ENCODE measurements at places on chromosomes 6 and 20.

- DNase-seq: no peak
Measured at GRCh38 chr6:105873799-105874198, 212.3 kb upstream of the PRDM1 start.

GRCh38 chr6:3359101-3359752, 97.6 kb downstream of the SLC22A23 start:
- DNase-seq: no peak

GRCh38 chr6:113489952-113490746, 367.0 kb upstream of the MARCKS start:
- no peak for DNase-seq

DNA sequence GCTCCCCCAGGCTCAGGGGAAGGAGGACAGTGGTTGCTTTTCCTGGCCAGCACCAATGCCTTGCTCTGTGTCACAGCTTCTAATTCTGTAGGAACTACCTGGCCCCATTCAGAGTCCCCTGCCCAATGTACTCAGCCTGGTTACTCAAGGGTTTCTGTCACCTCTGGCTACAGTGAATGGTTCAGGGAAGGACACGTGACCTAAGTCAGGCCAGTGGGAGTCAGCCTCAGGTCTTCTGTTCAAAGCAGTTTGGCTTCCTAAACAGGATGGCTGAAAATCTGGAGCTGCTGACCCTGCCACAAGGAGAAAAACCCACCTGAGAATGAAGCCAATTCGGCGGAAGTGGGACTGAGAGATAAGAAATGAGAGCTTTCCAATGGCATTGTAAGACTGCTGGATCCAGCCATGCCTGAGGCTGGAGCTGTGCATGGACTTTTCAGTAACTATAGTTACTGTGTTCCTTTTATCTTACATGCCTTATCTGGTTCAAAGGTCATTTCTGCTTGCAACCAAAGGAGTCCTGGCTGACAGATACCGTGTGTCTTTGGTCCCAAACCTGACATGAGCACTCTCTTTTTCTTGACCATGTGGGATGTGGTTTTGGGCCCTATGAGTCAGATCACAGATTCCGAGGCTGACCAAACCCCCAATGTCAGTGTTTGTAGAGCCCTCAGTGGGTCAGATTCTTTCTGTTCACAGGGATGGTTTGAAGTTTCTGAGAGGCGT, 104.3 kb downstream of the SULF2 start:
- no peak for DNase-seq

DNA sequence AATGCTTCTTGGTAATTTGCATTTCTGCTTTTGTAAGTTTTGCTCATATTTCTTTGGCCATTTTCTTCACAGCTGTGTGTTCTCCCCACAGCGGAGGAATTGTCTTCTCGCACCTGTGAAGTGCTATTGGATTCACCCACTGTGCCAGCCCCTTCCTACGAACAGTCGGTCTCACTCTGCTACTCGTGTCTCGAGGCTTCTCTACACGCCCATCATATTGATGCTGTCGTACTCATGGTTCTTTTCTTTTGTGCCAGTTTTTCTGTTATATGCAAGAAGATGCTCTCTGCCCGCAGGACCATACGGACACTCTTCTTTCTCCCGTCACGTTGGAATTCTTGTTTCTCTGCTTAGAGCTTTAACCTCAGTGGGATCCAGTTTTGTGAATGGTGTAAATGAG, 200.3 kb downstream of the DLL1 start:
- no peak for DNase-seq

DNA sequence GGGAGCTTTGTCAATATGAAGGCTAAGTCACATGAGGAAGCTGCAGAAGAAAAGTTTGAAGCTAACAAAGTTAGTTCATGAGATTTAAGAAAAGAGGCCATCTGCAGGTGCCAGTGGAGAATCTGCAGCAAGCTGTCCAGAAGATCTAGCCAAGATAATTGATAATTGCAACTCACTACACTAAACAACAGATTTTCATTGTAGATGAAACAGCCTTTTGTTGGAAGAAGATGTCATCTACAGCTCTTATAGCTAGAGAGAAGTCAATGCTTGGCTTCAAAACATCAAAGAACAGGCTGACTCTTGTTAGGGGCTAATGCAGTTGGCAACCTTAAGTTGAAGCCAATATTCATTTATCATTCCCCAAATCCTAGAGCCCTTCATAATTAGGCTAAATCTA, 83.7 kb downstream of the RIN2 start:
- DNase-seq: no peak

DNA sequence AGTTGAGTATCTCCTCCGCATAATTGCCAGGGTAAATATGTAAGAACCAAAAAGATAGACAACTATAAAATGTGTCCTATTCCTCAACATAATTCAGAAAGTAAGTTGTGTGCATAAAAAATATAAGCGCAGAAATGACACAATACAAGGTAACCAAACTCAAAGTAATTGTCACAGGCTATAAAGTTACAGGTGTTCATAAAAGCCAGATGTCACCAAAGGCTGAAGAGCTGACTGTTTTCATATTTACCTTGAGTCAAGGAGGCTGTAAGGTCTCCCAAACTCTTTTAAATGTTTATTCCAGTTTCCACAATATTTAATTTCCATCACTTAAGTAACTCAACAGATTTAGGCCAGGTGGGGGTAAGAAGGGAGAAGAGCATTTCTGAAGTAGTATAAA, 192.2 kb upstream of the MARCKS start:
- no peak for DNase-seq

- DNase-seq: no peak
Measured at GRCh38 chr6:54878718-54879117, 32.1 kb downstream of the FAM83B start.

GRCh38 chr6:157845493-157846259, 22.6 kb downstream of the SNX9 start:
- DNase-seq: no peak

DNA sequence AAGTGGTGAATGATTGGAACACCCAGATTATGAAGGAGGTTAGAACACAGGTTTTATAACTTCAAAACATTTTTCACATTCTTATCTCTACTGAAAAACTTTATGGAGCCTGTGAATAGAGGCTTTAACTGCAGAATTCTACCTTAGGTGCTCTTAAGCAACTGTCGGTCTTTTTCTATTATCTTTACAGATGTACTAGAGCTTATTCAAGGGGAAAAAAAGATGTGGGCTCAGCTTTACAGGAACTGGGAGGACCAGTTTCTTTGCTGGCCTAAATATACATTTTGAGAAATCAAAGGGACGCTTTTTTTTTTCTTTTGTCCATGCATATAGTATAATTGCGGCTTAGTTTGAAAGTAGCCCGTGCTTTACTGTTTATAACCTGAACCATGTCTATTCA, 58.9 kb downstream of the UST start:
- no peak for DNase-seq

DNA sequence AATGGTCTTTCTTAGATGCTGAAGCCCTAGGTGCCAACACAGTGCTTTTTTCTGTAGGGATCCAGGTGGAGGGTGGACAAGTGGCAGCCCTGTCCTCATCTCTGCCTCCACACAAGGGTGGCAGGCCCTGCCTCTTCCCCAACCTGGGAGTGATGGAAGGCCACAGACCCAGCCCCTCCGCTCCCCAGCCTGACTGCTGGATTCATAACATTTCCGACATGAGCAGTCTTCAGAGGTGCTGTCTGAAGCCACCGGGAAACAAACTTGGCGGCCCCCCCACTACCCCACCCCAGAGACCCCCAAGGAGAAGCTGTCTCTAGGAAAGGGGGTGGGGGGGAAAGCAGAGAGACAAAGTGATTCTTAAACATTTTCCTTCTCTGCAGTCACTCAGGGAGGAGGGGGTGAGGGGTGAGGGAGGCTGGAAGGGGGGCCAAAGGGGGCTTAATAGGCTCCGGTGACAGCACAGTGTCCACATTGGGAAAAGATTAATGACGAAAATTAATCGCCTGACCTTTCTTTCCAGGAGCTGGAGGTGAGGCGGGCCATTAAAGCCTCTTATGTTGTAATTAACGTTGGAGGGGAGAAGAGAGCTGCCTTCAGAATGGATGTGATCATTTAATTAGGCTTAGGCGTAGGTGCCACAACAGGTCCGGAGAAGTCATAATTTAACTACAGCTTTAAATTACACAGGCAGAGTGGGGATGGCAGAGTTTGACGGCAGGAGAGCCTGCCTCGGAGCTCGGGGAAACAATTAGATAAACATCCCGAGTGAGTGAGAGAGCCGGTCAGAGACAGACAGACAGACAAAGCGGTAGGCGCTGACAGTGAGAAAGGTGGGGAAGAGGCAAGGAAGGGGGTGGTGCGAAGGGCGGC, 76.8 kb upstream of the FOXP4 start:
- no peak for DNase-seq

DNA sequence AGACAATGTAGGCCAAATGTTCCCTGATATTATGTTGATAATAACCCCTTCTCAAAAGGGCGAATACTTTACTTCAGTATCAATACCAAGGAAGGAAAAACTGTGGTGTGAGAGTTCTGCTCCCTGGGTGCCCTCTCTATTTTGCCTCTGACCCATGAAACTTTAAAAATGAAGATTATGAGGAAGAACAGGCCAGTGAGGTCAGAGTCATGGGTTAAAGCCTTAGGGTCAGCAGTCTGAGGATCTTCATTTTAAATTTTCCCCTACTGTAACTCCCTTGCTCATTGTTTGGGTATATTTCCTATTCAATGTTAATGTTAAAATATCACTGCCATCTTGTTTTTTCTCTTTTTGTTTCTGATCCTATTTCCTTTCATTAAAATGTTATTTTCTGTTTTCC, 47.9 kb downstream of the PRKN start:
- DNase-seq: no peak

DNA sequence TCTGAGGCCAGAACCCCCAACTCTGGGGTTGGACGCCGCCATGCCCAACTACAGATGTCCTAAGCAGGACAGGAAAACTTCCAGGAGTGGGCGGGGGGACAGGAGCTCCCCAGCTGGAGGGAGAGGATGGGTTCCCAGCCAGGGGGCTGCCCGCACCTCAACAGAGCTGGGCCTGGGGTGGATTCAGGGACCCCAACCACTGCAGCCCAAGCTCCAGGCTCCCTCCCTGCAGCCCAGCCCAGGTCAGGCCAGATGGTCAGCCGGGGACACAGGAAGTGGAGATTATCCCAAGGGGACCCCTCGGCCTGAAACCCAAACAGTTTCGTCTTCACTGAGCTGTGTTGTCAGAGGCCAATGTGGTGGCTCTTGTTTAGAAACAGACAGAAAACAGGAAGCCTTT, 9.4 kb downstream of the LAMA5 start:
- peak; percentile 7 for DNase-seq

- DNase-seq: no peak
Measured at GRCh38 chr20:57628047-57628961, 8.1 kb upstream of the ZBP1 start.

- DNase-seq: no peak
Measured at GRCh38 chr6:71134929-71135642, 153.5 kb upstream of the OGFRL1 start.

DNA sequence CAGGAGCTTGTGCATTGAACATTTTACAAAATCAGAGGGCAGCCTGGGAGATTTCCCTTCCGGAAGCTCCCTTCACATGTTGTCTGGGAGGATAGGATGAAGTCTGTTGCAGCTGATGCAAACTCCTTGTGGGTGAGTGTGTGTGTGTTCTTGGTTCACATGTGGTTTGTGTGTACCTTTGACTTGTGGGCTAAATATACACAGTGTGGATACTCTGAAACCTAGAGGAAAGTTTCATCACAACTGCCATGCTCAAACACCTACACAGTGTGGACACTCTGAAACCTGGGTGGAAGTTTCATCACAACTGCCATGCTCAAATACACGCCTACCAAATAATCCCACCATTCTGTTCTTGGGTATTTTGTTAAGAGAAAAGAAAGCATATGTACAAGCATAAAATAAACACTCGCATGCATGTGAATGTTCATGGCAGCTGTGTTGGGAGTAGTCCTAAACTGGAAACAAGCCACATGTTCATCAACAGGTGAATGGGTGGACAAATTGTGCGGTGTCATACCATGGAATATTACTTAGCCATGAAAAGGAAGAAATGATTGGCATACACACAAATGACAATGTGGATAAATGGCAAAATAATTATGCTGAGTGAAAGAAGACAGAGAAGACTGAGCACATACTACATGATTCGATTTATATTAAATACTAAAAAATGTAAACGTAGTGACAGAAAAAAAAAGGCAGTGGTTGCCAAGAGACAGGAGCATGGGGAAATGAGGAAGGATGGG, 1.8 kb downstream of the SCP2D1 start:
- no peak for DNase-seq

- DNase-seq: no peak
Measured at GRCh38 chr6:26394289-26394688, 7.8 kb upstream of the BTN3A1 start.

GRCh38 chr6:30884521-30885480, 482 bp downstream of the DDR1 start:
- DNase-seq: peak; percentile 43

GRCh38 chr6:142152746-142153145, 5.7 kb downstream of the VTA1 start:
- no peak for DNase-seq

- DNase-seq: no peak
Measured at GRCh38 chr6:21277601-21278374, 315.8 kb upstream of the SOX4 start.

GRCh38 chr6:25966711-25967110, 4.1 kb downstream of the TRIM38 start:
- no peak for DNase-seq

GRCh38 chr6:125656287-125656870, 93.1 kb upstream of the HEY2 start:
- no peak for DNase-seq

GRCh38 chr6:1202201-1202600, 109.7 kb upstream of the FOXQ1 start:
- no peak for DNase-seq

- DNase-seq: no peak
Measured at GRCh38 chr6:152300517-152300916, 336.6 kb downstream of the SYNE1 start.

DNA sequence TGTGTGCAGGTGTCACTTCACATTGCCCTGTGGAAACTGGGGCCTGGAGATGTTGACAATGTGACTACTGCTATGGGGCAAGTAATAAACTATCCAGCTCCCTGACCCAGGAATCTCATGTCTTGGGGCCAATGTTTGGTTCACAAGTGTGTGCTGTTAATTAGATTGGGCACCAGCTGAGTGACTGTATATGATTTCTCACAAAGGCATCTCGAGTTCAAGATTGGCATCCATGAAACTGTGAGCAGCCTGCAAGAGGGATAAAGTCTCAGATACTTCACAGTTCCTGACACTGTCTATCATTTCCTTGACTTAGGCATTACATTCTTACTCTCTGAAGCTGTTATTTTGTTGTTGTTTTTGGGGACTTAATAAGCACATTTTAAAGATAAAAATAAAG, 264.0 kb downstream of the PRKN start:
- no peak for DNase-seq

GRCh38 chr20:61567204-61567603, 315.1 kb downstream of the CDH4 start:
- no peak for DNase-seq

- DNase-seq: no peak
Measured at GRCh38 chr6:36034441-36034840, 6.8 kb downstream of the MAPK14 start.
